ENCODE measurements at places on chromosomes 7 and 10. TPM values are rescaled to one million over a fixed set of nuclear protein-coding genes. Genes with fewer than 3 reads are reported as not detected.

IL2RA gene
- 0.85 TPM for polyA plus RNA-seq

SLC26A5 gene
- polyA plus RNA-seq: not detected

CPA1 gene
- not detected for polyA plus RNA-seq

TNS3 gene
- polyA plus RNA-seq: not detected

PLEKHS1 gene
- polyA plus RNA-seq: not detected

WBP1L gene
- polyA plus RNA-seq: 30.3 TPM

GLI3 gene
- polyA plus RNA-seq: 0.54 TPM

MICALL2 gene
- polyA plus RNA-seq: 0.37 TPM

IQUB gene
- not detected for polyA plus RNA-seq

PTF1A gene
- polyA plus RNA-seq: not detected

CPN1 gene
- polyA plus RNA-seq: not detected

MAT1A gene
- polyA plus RNA-seq: not detected

PNLIP gene
- polyA plus RNA-seq: not detected

SCART1 gene
- polyA plus RNA-seq: not detected

PON1 gene
- polyA plus RNA-seq: not detected

VENTX gene
- not detected for polyA plus RNA-seq

CALCR gene
- not detected for polyA plus RNA-seq

VGF gene
- polyA plus RNA-seq: not detected

DENND2A gene
- not detected for polyA plus RNA-seq

CEP55 gene
- polyA plus RNA-seq: not detected

INSYN2A gene
- not detected for polyA plus RNA-seq

PNLIPRP2 gene
- not detected for polyA plus RNA-seq

HIPK2 gene
- 4.6 TPM for polyA plus RNA-seq

BAIAP2L1 gene
- 1.0 TPM for polyA plus RNA-seq

COPG2 gene
- 6.7 TPM for polyA plus RNA-seq

NRCAM gene
- 2.1 TPM for polyA plus RNA-seq

FEZF1 gene
- polyA plus RNA-seq: not detected

AMZ1 gene
- polyA plus RNA-seq: 0.07 TPM

Measured in naive thymus-derived CD4-positive, alpha-beta T cell (primary cell).